ENCODE measurements at places on chromosomes 1 and 21.

- no peak for DNase-seq
Measured at GRCh38 chr21:41726058-41726558, 40.7 kb downstream of the RIPK4 start.

GRCh38 chr1:53294567-53294966, 33.3 kb downstream of the LRP8 start:
- peak; percentile 4 for DNase-seq

DNA sequence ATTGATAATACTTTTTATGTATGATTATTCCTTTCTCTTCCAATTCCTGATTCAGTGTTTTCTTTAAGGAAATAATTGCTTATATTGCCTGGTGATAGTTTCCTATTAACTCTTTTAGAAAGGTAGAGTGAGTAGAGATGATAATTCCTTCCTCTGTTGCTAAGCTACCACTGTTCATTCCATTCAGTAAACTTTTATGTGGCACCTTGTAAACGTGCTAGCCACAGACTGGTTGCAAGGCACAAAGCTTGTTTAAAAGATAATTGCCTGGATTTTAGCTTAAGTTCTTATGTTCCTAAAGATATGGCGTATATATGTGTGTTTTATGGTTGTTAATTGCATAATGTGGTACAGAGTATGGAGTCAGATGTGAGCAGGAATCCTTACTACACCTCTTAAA, 3.2 kb downstream of the ZFYVE9 start:
- no peak for DNase-seq

GRCh38 chr1:106276871-106277270, 779.6 kb upstream of the PRMT6 start:
- DNase-seq: no peak

GRCh38 chr1:157993918-157994605, 617 bp downstream of the KIRREL1 start:
- DNase-seq: no peak

- no peak for DNase-seq
Measured at GRCh38 chr1:204616641-204617040, 68.9 kb downstream of the LRRN2 start.

GRCh38 chr1:78726686-78727085, 77.1 kb downstream of the IFI44 start:
- DNase-seq: no peak

GRCh38 chr21:41958886-41959563, 5.2 kb upstream of the C2CD2 start:
- DNase-seq: no peak

DNA sequence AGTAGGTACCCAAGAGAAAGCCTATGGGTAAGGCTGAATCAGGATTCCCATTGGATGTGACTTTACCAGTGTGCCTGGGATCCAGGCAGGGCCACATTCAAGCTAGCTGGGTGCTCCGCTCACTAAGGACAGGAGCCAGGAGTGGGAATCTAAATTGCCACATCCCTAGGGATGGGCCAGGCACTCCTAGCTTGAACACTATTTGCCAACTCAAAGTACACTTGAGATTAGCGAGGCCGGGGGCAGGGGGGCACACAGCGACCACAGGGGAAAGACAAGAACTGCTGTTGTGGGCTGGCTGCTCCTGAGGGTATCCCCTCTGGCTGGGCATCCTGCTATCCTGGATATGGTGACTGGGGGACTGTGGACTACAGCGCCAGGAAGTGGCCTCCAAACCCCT, 4.3 kb downstream of the SLC45A3 start:
- no peak for DNase-seq

DNA sequence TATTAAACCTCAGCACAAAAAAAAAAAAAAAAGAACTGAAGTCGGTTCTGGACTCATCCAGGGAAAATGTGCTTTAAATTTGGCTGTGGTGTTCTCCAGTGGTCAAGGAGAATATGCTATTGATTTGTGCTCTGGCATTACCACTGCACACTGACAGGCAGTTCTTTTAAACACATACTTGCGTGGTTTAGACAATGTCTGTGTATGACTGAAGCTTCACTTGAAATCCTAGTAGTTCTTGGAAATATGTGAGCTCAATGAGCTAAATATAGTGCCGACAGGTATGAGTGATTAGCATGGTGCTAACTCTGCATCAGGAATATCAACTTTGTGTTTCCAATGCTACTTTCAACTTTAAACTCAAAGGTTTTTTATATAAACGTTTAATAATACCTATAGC, 415.6 kb downstream of the SMYD3 start:
- peak; percentile 4 for DNase-seq

DNA sequence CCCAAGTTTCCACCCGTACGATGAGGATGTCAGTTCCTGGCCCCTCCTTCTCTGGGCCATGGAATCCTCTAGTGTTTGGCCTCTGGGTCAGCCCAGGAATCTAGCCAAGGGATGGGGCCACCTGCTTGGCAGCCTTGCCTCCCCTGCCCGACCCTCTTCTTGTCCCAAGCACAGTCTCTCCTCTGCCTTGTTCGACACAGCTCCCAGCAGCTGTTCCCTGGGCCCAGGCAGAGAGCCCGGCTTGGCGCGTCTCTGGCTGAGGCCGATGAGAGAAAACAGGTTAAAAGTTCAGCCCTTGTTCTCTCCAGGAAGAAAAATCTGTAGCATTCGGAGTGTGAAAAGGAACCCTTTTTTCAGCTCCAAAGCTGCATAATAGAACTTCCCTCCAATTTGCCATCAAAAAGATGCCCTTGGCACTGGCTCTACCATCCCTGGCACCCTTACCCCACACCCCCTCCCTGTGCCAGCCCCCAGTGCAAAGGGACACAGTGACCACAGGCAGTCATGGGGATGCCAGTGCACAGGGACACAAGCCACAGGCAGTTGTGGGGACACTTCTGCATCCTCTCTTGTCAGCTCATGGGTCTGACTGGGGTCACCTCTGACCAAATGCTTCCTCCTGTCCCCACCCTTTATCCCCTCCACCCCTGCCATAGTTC, 68.4 kb downstream of the EPHB2 start:
- no peak for DNase-seq

DNA sequence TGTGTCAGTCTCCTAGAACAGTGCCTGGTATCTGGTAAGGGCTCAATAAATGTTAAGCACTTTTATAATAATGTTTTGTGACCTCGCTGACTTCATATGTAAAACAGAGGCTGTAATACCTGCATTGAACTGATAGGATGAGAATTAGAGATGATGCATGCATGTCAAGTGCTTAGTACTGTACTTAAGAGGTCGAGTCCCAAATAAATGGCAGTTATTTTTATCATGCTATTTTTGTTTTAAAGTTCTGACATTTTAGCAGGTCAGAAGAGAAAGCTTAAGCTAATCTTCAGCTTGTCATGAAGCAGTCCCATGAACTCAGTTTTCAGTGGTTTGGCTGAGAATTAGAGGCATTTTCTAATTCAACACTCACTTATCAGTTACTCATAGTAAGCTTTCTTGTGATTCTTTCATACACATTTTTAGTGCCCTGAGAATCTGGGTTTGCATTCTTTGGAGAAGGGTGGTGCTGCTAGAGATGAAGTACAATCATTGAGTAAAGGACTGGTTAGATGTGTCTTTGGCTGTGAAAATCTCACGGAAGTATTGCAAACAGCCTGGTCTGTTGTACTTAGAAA, 75.7 kb upstream of the RAVER2 start:
- no peak for DNase-seq

DNA sequence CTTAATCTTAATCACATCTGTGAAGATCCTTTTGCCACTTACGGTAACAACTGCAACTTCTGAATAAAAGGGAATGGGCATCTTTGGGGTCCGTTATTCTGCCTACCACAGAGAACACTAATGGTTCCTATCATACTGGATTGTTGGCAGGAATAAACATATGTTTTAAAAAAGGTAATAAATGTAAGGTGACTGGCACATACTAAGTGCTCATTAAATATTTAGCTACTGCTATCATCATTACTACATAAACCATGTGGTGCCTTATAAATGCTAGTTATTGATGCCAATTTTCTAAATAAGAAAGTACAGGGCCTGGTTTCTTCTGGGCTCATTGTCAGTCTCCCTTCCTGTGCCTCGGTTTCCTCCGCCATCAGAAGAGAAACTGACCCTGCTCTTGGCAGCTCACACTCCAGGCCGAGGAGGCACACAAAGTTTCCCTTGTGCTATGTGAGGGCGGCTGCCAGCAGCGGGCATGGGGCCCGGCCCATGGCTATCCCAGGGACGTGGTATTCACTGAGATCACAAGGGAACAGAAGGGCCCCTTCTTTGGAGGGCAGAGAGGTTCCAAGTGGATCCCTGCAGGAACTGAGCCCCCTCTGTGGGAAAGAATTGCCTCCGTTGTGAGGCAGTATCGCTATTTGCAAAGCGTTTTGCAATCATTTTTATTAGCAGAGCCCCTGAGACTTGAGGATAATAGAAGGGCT, 26.2 kb downstream of the NAV1 start:
- no peak for DNase-seq

DNA sequence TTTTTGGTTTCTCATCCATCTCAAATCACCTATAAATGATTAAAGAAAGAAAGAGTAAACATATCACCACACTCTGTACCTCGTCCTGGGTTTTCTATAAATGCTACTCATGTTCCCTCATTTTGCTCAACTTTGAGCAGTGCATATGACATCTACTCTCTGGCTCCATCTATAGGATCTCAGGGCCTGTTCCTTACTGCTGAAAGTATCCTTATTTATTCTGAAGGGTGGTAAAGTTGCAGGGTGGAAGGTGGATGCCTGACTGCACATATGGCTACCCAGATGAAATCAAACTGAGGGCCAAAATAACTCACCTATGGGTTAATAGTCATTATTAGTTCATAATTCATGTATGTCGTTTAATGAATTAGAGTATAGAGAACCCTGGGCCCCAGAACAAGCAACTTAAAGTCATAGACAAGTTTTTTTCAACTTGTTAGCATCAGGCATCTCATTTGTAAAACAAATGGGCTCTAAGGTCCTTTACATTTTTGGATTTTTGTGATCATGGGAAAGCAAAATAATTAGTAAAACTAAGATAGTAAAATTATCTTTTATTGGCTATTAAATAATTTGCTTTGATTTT, 46.5 kb downstream of the NCF2 start:
- peak; percentile 51 for DNase-seq

DNA sequence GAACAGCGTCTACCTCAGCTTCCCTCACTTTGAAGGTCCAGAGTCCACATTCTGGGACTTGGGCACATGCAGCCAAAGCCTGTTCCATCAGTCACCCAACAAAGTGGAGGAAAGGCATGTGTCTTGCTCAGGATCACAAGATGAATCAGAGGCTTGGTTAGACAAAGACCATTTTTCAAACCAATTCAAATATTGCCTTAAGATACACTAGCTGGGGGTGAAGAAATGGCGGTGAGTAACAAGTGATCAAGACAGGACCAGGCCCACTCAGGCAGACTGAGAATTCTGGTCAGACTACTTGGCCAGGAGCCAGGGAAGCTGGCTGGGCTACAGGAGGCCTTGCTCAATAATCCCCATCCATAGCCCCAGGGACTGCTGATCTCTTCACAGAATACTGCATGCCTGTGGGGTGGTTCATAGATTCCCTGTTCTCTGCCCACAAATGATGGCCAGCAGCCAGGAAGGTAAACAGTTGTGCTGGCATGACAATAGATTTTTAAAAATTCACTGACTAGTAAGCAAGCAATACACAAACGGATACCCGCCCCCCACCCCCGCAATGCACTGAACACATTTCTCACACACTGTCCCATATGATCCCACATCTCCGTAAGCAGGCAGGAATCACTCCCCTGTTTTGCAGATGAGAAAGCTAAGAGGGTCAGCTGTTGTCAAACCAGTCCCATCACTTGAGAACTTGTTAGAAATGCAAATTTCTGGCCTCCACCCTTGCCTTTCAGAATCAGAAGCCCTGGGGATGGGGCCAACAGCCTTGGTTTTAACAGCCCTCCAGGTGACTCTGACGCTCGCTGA, 27.2 kb downstream of the ERI3 start:
- DNase-seq: peak; percentile 100

GRCh38 chr1:68352202-68352601, 97.6 kb downstream of the RPE65 start:
- DNase-seq: no peak

- no peak for DNase-seq
Measured at GRCh38 chr1:171017426-171017825, 73.3 kb upstream of the FMO3 start.

DNA sequence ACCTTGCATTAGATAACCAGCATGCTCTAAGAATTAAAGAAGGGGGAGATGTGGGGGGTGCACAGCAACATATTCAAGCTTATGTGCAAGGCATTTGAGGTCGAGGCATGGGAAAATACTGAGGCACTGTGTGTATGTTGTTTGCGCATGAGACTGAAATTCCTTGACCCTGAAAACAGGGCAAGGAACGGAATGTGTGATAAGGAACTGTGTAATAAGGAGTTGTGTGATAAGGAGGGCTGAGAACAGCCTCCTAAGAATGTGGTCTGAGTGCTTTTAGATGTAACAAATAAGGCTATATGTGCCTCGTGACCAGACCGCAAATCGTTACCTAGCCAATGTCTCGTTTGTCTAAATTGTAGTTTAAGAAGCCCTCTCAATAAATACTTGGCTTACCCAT, 26.5 kb upstream of the ITLN1 start:
- DNase-seq: no peak

GRCh38 chr1:156553860-156554485, 18.4 kb downstream of the IQGAP3 start:
- DNase-seq: no peak

- no peak for DNase-seq
Measured at GRCh38 chr1:202807451-202807925, 733 bp downstream of the KDM5B start.

DNA sequence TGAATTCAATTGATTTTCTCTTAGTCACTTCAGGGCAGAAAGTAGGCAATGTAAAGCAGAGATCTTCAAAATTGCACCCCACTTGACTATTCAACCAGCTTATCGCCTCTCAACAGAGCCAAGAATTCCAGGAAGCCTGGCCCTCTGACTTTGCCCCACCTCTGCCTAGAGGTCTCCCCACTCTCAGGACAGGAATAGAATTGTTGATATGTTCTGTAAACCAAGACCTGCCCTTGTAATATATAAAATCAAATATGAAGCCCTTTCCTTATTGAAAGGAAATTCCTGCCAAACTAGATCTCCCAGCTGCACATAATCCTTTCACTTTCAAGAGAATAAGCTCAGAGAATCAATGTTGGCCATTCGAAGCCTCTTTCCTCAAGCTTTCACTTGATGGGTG, 116.1 kb upstream of the DPT start:
- no peak for DNase-seq

- DNase-seq: no peak
Measured at GRCh38 chr1:54188291-54188690, 11.5 kb downstream of the CYB5RL start.

- DNase-seq: peak; percentile 59
Measured at GRCh38 chr1:79373481-79374125, 367.1 kb upstream of the ADGRL4 start.

GRCh38 chr1:54064299-54064698, 10.9 kb downstream of the TCEANC2 start:
- DNase-seq: no peak

- no peak for DNase-seq
Measured at GRCh38 chr1:229572286-229572685, 13.8 kb upstream of the ABCB10 start.

GRCh38 chr1:161217831-161218230, 2.7 kb downstream of the FCER1G start:
- DNase-seq: no peak

DNA sequence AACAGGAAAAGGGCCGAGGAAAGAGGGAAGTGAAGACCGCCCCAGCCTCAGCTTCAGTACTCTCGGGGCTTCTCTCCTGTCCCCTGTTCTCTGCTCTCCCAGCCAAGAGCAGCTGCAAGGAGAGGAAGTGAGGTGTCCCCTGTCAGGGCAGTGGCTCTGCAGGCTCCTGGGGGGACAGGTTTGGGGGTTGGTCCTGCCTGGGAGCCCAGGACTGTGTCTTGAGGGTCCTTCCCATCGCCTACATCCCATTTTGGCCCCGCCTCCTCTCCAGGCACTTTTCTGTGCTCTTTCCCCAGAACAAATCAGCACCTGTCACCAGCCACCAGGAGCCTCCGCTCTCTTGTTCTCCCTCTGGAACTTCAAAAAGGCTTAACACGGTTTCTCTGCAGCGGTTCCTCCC, 82.6 kb downstream of the VWA5B1 start:
- DNase-seq: no peak

Data from astrocyte of the cerebellum (primary cell).